Pulmonary artery endothelial cell (primary cell): ENCODE measurements at places on chromosomes 5 and 9. TPM values are rescaled to one million over a fixed set of nuclear protein-coding genes. Genes with fewer than 3 reads are reported as not detected.
A peak's percentile ranks its signal among the peaks of the same experiment; 100 is the strongest.

GRCh38 chr9:110135846-110136245 lies 72.1 kb downstream of the C9orf152 start:
- DNase-seq = no peak

GRCh38 chr5:97229688-97230285 lies 46.7 kb upstream of the RIOK2 start:
- DNase-seq = no peak

DNA sequence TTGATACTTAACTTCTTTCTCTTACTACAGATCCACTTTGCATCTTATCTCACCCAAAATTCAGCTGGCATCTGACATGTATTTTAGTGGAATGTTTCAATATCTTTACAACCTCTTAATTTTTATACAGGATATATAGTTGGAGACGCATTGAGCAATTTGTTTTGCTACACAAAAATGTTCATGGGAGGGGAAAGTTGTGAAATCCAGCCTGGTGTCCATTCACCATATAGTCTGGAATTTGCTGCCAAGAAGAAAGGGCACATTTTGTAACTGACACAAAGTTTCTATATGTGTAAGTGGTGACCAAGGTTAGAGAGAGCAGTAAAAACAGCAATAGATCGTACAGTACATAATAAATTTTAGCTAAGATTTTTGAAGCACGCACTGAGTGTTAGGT lies 14.0 kb upstream of the CHD1 start:
- no peak for DNase-seq

DNA sequence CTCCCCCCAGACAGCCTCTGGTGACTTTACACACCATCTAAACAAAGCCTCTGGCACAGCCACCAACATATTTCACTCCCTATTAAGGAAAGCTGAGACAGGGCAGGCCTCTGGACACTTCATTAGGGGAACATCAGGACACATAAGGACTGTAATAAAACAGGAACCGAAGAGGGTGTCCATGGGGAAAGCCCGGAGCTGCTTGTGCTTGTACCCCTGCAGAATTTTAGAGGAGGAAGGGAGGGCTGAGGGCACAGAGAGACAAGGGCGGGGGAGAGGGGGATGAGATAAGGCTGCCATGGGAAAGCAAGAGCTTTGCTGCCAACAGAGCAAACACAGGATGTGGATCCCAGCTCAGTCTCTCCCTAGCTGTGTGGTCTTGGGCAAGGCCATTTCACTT lies 138.4 kb downstream of the ASTN2 start:
- DNase-seq = no peak

GRCh38 chr5:95393279-95393678 lies 2.1 kb downstream of the FAM81B start:
- DNase-seq = no peak

DNA sequence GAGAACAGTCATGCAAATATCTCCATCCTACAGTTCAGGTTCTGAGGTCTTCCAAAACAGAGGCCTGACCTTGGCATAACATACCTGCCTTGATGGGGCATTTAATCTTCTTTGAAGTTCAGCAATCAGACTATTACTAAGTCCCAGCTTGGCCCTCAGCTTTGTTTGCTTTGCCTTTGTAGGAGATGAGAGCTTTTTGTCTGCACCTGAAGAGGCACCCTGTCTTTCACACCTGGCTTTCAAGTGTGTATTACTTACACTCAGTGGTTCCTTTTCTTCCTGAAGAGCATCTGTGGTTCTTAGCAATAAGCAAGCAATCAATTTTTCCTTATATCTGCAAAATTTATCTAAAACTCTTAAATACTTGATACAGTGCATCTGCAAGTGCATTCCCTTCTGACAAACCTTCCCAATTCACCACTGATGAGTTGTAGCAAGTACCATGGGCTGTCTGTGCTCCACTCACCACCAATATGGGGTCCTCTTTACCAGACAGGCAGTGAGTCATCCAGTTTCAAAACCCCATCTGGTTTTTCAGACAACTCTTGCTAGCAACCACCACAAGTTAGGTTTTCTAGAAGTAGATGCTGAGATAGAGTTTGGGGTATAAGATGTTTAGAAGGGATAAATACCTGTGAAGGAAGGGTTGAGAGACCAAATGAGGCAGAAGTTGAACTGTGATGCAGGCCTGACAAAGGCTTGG lies 100.2 kb downstream of the HINT1 start:
- no peak for DNase-seq

GRCh38 chr5:132094393-132095076 lies 20.9 kb downstream of the CSF2 start:
- DNase-seq = peak; percentile 20

DNA sequence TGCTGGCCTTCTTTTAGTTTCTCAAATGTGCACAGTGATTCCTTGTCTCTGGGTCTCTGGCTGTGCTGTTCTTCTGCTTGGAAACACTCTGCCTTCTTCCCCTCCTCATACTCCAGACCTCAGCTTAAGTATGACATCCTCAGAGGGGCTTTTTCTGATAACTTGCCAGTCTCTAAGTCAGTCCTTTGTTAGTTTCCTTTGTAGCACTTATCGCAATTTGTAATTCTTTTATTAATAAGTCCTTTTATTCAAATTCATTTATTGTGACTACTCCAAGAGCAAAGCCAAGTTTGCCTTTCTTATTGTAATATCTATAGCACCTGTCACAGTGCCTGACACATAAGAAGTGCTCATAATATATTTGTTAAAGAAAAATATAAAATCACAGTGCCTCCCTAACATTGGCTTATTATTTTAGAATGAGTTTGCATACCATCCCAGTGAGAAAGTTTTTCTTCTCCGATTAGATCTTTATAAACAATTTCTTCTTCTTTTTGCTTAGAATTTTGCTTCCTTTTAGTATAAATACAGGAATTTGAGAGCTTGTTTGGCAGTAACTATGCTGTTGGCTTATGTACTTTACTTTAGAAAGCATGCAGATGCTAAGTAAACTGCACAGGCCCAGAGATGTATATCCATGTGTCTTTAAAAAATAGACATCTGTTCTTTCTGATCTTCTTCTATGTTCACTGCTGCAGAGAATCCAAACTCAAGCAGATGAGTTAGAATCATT lies 198.0 kb downstream of the GAS1 start:
- no peak for DNase-seq

DNA sequence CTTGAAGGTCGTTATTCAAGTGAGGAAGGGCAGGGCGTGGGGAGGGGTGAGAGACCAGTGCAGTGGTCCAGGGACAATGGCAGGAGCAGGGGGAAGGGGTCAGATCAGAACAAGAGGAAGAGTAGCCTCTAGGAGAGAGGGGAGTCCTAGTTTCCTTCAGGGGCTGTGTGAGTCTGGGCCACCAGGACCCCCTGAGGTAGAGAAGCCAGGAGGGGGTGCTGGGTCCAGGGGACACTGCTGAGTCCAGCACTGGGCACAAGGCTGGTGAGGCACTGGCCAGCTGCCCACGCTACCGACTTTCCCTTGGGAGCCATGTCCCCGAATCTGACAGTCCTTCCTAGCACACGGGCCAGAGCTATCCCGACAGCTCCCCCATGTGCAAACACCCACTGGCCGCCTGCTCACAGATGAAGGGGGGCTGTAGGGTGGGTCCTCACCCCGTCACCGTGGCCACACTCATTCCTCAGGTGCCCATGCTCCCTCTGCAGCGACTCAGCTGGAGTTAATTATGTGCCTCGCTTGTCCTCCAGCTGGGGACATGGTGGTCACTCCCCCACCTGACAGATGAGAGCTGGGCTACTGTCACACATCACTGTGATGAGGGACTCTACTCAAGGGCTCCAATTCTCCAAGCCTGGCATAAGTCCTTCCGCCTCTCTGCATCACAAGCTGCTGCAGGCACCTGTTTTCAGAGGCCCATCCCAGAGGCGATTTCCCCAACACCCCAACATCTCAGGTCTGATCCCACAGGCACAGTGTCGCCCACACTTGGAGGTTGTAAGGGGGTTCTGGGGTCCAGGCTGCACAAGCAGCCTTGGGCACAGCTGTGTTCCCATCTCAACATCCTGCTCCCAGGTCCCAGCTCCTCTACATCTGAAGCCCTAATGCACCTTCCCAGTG lies 115.1 kb downstream of the GABBR2 start:
- no peak for DNase-seq

DNA sequence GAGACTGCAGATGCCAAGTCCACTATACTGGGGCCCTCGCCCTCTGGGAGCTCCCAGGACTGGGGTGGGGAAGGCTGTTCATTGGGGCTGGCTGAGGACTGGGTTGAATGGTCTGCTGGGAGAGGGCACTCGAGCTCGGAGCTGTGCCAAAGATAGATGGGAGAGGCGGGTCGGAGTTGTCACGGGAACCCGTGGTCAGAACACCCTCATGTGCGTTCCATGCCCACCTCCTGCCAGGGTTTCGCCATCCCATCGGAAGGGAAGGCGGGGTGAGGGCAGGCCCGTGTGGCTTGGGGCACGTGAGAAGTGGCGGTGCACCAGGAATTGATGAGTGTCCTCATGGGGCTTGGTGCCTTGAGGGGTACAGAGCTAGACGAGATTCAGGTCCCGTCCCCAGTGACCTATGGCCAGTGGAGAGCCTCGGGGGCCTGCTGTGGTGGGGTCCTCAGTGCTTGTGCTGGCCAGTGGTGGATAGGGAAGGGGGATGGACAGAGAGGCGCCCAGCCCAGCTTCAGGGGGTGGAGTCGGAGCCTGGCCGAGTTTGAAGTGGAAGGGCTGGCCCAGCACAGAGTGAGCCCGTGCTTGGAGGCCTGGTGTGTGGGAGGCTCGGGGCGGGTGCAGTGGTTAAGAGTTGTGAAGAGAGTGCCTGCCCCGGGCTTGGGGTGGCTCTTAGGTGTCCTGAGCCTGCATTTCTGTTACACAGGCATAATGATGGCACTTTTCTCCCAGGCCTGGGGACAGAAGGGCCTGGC lies 4.3 kb downstream of the CACFD1 start:
- DNase-seq = no peak

DNA sequence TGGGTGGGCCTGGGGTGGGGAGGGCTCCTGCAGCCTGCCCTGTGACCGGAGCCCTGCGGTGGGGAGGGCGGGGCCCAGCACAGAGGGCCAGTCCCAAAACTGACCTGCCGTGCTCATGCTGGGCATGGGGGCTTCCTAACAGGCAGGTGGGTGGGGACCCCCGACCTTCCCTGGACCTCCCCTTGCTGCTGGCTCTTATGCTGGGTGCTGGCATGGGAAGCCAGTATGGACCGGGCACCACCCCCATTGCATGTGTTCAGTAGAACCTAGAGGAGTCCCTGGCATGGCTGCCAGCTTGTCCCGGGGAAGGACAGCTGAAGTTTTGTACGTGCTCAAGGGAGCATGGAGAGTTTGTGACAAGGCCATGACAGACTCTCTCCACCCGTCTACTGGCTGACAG lies 37.1 kb downstream of the WNK2 start:
- no peak for DNase-seq

GRCh38 chr5:180718810-180719453 lies 20.9 kb downstream of the OR2Y1 start:
- no peak for DNase-seq

DNA sequence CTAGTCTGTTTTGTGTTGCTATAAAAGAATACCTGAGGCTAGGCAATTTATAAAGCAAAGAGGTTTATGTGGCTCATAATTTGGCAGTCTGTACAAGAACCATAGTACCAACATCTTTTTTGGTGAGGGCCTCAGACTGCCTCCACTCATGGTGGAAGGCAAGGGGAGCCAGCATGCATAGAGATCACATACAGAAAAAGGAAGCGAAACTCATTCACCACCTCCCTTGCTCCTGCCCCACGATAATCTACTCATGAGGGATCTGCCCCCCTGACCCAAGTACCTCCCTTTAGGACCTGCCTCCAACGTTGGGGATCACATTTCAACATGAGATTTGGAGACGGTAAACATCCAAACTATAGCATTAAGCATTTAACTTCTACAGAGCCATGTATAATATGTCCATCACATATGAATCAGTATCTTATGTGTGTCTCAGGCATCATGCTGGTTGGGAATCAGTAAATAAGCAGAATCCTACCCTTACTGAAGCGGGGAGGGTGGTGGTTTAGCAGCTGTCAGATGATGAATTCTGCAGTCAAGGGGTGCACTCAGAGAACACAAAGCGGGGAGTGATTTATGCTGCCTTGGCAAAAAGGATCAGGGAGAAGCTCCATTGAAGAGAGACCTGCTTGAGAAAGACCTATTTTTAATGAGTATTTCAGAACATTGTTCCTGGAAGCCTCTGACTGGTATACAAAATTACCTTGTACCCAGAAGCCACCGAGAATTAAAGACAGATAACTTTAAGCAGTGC lies 34.8 kb downstream of the HMGXB3 start:
- DNase-seq = no peak

DNA sequence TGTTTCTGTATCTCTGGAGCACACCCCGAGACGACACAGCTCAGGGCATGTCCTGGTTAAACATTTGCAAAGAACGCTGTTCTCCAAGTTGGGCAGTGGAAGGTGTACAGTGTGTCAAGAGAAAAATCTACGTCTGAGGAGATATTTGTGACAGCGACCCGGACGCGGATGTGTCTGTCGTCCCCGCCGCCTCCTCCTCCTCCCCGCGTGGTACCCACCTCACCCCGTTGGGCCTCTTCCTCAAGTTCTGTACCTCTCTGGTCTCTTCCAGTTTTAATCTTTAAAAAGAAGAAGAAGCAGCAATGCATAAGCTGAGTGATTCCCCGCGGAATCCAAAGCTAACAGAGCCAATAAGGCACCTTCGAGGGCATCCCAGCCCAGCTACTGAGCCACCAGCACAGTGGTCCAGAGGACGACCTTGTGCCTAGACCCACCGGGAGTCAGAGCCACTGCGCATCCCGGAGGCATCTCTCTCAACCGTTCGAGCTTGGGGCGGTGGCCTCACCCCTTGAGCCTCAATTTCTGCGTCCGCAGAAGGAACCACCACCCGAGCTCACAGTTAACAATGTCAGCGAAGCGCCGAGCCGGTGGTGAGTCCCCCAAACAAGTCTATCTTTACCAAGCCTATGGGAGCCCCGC lies 467 bp downstream of the C9orf78 start:
- DNase-seq = no peak

GRCh38 chr9:126125992-126126409 lies 200.6 kb upstream of the MVB12B start:
- no peak for DNase-seq

GRCh38 chr9:121852651-121853616 lies 201.5 kb downstream of the DAB2IP start:
- no peak for DNase-seq

- DNase-seq = no peak
These were observed 58.9 kb downstream of the TTC39B start for GRCh38 chr9:15248081-15248480.

DMRT3 gene
- not detected in 2 replicates for total RNA-seq

WHRN gene
- 0.14 and 0.20 TPM in 2 replicates for total RNA-seq

SLC36A3 gene
- not detected in 2 replicates for total RNA-seq

OTULINL gene
- total RNA-seq = 0.07 and 0.14 TPM in 2 replicates

IRX4 gene
- total RNA-seq = not detected in 2 replicates

ARID3C gene
- 0.07 and 0.13 TPM in 2 replicates for total RNA-seq

EQTN gene
- total RNA-seq = not detected in 2 replicates

PRELID2 gene
- total RNA-seq = 32.3 and 32.6 TPM in 2 replicates

OBP2B gene
- total RNA-seq = not detected in 2 replicates

IL13 gene
- not detected in 2 replicates for total RNA-seq

NOXA1 gene
- 0.11 and 0.66 TPM in 2 replicates for total RNA-seq
